ENCODE measurements at places on chromosomes 7 and 10. TPM values are rescaled to one million over a fixed set of nuclear protein-coding genes. Genes with fewer than 3 reads are reported as not detected.

FKBP9 gene
- total RNA-seq, result not detected

KIF11 gene
- total RNA-seq, result 57.7 TPM

VTI1A gene
- 39.7 TPM for total RNA-seq

DCLRE1A gene
- 13.6 TPM for total RNA-seq

PRLHR gene
- total RNA-seq, result not detected

SFTPA1 gene
- total RNA-seq, result not detected

PDK4 gene
- not detected for total RNA-seq

BMPER gene
- not detected for total RNA-seq

PAPSS2 gene
- 1.5 TPM for total RNA-seq

CYP3A7 gene
- not detected for total RNA-seq

SLC13A4 gene
- not detected for total RNA-seq

PNLIPRP3 gene
- not detected for total RNA-seq

UCN3 gene
- total RNA-seq, result not detected

ASB10 gene
- total RNA-seq, result not detected

SPDYE3 gene
- not detected for total RNA-seq

VENTX gene
- not detected for total RNA-seq

AFAP1L2 gene
- 2.7 TPM for total RNA-seq

LRRC17 gene
- not detected for total RNA-seq

ZNF804B gene
- not detected for total RNA-seq

GIMAP5 gene
- total RNA-seq, result 115 TPM

RPS24 gene
- total RNA-seq, result 1,685 TPM

DPP6 gene
- not detected for total RNA-seq

FZD8 gene
- 0.14 TPM for total RNA-seq

INSIG1 gene
- total RNA-seq, result 68.9 TPM

ERV3-1 gene
- 9.3 TPM for total RNA-seq

SUV39H2 gene
- total RNA-seq, result 35.9 TPM
